Hematopoietic multipotent progenitor cell (in vitro differentiated cells): ENCODE measurements at places on chromosomes 4 and X.
A peak's percentile ranks its signal among the peaks of the same experiment; 100 is the strongest.

- DNase-seq, result peak; percentile 59
Observed at GRCh38 chrX:110795645-110796406, at the start of gene CHRDL1. Gene CHRDL1 (minus strand): TSS chrX:110795817. CDS start chrX:110792181, 3,636 bp downstream.

DNA sequence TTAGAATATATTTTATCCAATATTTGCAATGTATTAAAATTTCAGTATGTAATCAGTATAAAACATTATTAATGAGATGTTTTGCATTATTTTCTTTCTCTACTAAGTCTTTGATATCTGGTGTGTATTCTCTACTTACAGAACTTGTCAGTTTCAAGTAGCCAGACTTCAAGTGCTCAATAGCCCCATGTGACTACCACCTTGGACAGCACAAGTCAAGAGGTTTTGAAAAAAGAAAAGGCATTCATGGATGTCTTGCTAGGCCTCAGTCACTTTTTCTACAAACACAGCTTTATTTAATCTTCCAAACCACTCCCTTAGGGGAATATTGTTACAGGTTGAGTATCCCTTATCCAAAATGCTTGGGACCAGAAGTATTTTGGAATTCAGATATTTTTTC is 189.4 kb downstream of the QDPR start:
- no peak for DNase-seq

- no peak for DNase-seq
Observed at GRCh38 chrX:124226129-124226528, 106.3 kb upstream of the TEX13D start.

DNA sequence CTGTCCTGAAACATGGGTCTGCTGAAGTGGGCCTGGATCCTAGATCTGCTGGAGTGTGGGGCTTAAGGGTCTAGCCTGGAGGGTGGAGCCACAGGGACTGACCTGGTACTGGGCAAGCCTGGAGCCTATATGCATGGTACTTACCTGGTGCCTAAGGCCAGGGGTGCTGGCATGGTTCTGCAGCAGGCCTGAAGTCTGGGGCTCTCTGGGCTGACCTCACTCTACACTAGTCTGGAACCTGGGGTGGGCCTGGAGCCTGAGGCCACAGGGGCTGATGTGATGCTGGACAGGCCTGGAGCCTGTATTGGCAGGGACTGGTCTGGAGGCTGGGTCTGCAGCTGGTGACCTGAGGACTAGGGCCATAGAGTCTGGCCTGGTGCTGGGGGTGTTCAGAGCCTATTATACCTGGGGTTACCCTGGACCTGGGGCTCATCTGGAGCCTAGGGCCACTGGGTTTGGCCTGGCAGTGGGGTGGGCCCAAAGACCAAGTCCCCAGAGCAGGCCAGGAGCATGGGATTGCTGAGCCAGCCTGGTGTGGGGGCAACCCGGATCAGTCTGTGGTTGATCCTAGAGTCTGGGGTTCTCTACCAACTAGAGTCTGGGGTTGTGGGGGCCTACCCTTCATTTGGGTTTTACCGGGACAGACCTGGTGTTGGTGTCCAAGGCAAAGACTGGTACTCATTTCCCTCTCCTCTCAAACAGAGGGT is 179.6 kb downstream of the SLC4A4 start:
- no peak for DNase-seq

GRCh38 chrX:19897091-19897490 is 9.7 kb upstream of the SH3KBP1 start:
- peak; percentile 48 for DNase-seq

DNA sequence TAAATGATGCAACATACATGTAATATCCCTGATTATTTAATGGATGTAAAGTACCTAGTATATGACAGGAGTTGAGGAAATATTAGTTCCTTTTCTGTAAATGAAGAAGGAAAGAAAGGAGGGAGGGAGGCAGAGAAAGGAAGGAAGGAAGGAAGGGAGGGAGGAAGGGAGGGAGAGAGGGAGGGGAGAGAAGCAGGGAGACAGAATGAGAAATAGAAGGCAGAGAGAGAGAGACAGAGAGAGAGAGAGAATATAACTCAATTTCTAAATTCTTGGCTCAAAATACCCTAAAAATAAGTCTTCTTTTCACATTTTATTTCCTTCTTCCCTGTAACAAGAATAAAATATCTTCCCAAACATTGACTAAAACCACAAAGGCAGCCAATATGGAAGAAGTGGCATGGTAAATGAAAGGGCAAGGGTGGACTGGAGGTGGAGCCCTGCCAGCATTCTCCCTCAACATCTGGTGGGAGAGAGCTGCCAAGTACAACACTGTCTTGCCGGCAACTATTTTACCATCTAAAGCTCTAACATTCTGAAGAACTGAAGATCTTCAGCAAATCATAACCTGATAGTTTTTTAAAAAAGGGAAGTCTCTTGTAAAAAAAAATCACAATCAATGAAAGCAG is 245.1 kb downstream of the PPP3CA start:
- DNase-seq, result no peak

- DNase-seq, result no peak
Observed at GRCh38 chr4:183318656-183319055, 1.4 kb downstream of the CLDN22 start.

GRCh38 chr4:14125375-14126129 is 498.0 kb upstream of the BOD1L1 start:
- no peak for DNase-seq

GRCh38 chrX:10106806-10107205 is 50.0 kb upstream of the CLCN4 start:
- no peak for DNase-seq

GRCh38 chrX:19882066-19882775 is 5.2 kb downstream of the SH3KBP1 start:
- no peak for DNase-seq

DNA sequence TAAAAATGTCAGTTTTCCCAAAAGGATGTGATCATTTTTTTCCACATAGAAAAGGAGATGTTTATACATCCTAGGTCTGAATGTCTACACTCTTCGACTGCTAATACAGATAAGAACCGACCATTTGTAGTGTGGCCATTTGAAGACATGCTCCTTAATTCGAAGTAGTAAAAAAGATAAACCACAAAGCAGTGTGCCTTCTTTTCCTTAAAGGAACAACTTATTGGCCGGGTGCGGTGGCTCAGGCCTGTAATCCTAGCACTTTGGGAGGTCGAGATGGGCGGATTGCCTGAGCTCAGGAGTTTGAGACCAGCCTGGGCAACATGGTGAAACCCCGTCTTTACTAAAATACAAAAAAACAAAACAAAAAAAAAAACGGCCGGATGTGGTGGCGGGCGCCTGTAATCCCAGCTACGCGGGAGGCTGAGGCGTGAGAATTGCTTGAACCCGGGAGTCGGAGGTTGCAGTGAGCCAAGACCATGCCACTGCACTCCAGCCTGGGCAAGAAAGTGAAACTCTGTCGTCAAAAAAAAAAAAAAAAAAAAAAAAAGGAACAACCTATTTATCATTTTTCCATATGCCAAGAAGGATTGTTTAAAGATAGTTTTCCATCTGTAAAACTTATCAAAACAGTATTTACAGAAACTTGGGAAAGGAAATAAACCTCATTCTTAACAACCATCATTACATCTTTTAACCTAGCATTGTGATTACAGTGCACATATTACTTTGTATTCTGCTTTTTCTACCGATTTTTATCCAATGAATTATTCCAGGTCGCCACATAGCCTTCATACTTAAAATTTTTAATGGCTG is 2.6 kb downstream of the INTS6L start:
- DNase-seq, result no peak

- no peak for DNase-seq
Observed at GRCh38 chr4:100977274-100977673, 370.1 kb downstream of the PPP3CA start.

GRCh38 chrX:147680251-147680650 is 231.5 kb upstream of the FMR1 start:
- peak; percentile 26 for DNase-seq

DNA sequence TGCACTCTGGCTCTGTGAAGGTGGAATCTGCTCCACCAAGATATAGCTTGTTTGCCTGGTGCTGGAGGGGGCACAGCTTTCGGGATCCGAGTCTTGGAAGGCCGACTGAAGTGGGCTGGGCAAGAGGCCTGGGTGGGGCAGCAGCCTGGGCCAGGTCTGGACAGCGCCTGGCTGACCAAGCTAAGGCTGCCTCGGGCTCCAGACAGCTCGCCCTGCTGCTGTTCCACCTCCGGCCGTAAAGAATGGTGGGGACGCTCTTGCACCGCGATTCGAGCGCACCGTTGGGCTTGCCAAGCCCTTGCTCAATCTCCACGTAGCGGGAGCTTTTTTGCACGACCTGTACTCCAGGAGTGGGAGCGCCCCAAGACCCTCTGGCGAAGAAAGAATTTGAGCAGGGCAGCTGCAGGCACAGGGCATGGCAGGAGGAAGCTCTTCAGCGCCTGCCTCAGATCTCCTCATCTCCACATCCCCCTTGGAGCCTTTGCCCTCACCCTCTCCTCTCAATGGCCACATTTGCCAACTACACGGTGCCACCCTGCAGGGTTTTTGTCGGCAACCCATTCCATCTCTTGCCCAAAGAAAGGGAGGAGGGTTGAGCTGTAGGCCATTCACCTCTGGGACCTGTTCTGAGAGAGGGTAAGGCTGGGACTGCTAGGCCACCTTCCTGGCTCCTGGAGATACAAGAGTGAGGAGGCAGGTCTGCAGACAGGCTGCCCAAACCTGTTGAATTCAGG is 18.9 kb downstream of the CNGA2 start:
- DNase-seq, result peak; percentile 11

- DNase-seq, result no peak
Observed at GRCh38 chr4:137347371-137347770, 184.9 kb downstream of the PCDH18 start.

GRCh38 chr4:98586962-98587354 is 71.5 kb downstream of the TSPAN5 start:
- no peak for DNase-seq

- no peak for DNase-seq
Observed at GRCh38 chr4:139845453-139846093, 180.0 kb downstream of the MGST2 start.

DNA sequence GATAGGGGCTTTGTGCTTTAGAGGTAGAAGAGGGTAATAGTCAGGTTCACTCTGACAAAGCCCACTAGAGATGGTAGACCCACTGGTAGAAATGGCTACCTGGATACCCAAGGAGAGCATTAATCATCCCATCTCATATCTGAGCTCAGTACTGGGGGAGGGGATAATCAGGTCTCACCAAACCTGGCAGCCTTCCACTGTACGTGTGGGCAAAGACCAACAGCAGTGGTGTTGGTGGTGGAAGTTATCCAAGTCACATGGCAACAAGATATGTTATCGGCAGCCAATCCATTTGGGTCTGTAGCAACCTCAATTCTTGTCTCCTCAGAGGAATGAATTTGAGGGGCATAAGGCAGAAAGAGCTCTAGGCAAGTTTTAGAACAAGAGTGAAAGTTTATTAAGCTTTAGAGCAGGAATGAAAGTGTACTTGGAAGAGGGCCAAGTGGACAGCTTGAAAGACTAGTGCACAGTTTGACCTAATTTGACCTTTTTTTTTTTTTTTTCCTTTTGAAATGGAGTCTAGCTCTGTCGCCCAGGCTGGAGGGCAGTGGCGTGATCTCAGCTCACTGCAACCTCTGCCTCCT is 67.0 kb upstream of the CXCL13 start:
- DNase-seq, result no peak

- peak; percentile 93 for DNase-seq
Observed at GRCh38 chr4:153115322-153116290, 88.6 kb upstream of the TRIM2 start.

- no peak for DNase-seq
Observed at GRCh38 chrX:18890724-18891547, 93.0 kb downstream of the PHKA2 start.

GRCh38 chr4:184237612-184238011 is 19.9 kb upstream of the ENPP6 start:
- DNase-seq, result no peak

DNA sequence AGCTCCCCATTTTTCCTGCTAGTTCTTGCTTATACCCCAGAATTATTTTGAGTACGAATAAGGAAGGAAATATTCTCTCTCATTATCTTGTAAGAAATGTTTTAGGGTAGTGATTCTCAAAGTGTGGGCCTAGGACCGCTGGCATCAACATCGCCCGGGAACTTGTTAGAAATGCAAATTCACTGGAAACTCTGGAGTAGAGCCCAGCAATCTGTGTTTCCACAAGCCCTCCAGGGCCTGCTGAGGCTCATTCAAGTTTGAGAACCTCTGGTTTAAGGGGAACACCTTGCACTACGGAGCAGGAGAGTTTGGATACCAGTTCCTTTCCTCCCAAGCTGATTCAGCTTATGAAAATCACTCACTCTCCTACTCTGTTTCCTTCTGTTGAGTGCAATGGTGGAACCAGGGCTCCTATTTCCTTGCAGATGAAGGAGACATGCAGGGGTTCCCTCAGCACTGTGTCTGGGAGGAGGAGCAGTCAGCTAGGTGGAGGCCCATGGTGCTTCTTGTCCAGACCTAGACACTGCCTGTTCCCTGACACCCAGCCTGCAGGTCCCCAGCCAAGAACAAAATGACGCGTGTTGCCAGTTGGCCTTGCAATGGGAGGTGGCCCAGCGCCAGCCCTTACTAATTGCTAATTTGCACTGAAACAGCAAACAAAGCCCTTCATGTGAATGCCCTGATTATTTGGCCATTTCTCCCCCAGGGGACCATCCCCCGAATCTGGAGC is 68.5 kb downstream of the CYTL1 start:
- no peak for DNase-seq

DNA sequence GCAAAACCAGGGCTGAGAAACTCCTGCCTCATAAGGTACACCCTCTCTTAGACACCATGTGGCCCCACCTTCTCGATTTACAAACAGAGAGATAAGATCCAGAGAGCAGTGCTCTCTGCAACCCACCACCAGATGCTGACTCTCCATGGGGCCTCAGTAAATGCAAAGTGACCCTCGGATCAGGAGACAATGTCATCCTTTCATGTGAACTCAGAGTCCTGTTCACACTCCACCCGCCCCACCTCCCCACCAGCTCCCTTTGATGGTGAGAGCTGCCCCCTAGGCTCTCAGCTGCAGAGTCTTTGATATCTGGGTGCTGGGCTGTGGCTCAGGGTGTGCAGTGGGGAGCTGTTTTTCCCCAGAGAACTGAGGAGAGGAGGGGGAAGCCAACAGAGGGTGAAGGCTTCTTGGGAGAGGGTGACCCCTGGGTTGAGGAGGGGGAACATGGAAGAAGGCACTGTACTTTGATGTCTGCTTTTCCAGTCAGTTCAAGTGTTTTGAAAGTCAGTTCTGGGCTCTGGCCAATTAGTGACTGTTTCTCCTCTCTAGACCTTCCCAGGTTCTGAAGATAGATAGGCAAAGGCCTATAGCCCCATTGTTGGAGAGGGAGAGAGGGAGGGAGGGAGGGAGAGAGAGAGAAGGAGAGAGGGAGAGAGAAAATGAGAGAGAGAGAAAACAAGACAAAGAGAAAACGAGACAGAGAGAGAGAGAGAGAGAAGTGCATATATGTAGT is 88.2 kb downstream of the SCD5 start:
- no peak for DNase-seq

- DNase-seq, result no peak
Observed at GRCh38 chr4:3252831-3253641, 4.1 kb downstream of the MSANTD1 start.
